ENCODE measurements at places on chromosomes 4 and X.

DNA sequence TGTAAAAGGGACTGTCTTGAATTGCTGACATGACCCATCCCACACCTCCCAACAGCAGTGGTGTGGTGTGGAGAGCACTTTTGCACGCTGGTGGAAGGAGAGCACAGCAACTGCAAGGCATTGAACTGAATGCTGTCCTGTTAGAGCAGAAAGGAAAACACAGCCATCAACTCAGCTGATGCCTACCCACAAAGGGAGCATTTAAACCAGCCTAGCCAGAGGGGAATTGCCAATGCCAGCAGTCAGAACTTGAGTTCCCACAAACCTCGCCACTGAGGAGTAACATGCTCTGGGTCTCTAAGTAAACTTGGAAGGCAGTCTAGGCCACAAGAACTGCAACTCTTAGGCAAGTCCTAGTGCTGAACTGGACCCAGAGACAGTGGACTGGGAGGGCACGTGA is 31.9 kb downstream of the MAGED4 start:
- DNase-seq = no peak

GRCh38 chr4:34362654-34363053 is 1881.7 kb downstream of the ARAP2 start:
- no peak for DNase-seq

DNA sequence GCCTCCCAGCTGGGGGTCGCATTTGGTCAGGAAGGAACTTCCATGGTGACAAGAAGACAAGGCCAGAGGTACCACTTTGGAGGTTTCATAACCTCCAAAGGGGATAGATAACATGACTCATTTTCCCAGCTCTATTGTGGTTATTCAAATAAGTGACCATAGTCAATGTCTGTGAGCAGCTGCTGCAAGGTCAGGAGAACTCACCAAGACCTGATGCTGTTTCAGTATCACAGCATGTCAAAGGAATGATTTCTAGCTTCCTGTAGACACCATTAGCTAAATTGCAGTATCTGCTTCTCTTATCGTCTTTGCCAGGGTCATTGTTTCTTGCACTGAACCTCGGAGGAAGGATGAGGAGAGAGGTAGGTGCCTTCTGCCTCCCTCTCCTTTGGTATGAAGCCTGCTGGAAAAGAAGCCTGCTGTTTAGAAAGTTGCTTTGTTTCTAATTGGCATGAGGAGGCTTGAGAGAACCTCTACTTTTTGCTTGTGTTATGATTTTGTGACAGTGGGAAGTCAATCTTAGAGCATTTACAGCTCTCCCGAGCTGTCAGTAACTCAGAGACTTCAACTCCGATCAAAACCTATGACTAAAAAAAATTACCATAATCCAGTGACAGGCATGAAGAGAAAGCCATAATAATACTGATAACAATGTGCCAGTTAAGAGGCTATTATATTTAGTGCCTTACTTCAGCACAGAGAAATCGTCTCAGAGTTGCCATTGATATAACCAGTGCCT is 38.0 kb upstream of the GATB start:
- DNase-seq = no peak

GRCh38 chrX:112678831-112679230 is 907 bp downstream of the LHFPL1 start:
- DNase-seq = no peak

DNA sequence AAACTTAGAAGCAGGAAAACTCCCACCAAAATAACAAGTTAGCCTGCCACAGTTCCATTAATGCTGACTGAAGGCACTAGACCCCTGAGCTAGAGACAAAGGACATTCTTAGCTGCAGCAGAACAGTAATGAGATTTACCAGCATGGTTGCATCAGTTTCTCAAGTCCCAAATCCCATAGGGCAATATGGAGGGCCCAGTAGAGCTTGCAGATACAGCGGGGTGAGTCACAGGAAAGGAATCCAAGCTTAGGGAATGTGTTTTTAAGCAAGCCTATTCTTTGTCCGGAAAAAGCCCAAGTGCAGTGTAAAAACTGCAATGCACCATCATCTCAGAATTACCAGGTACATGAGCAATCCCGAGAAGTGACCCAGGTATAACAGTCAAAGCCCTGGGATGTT is 51.3 kb upstream of the EXOC1L start:
- DNase-seq = no peak

DNA sequence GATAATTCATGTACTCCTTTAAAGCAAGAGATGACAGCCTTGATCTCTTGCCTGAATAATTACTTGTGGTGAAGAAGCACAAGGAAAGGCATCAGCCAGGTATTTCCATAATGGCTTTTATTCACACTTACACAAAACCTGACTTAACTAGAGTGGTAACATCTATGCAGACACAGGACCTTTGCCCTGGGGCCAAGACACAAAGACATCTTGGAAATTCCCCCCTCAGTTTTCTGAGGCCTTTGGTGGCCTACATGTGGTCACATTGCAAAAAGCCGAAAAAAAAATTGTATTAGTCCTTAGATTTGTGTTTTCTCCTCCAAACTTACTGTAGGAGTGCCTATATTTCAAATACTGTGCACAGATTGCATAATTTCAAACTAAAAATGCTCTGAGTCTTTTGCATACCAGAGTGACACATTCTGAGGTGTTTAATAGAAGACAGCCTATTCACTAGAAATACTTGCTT is 172.4 kb downstream of the PDGFC start:
- DNase-seq = no peak

DNA sequence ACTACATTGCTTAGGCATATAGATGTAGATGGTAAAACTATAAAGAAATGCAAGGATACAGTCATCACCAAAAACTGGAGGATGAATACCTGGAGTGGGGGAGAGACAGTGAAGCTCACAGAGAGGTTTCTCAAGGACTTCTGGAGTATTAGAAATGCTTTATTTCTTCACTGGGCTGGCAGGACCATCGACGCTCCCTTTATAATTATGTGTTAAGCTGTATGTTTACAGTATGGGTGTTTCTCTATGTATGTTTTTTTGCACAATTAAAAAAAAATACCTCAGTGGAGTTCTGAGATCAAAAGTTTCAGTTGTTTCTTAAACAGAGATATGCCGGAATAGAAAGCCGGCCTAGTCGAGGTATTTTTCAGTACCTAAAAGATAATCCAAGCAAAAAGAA is 201.3 kb downstream of the NSUN7 start:
- no peak for DNase-seq

- no peak for DNase-seq
Measured at GRCh38 chrX:63922221-63922620, 137.2 kb upstream of the ARHGEF9 start.

GRCh38 chr4:112277220-112277619 is 8.5 kb downstream of the TIFA start:
- no peak for DNase-seq

GRCh38 chr4:73541251-73541650 is 59.7 kb downstream of the AFM start:
- no peak for DNase-seq

DNA sequence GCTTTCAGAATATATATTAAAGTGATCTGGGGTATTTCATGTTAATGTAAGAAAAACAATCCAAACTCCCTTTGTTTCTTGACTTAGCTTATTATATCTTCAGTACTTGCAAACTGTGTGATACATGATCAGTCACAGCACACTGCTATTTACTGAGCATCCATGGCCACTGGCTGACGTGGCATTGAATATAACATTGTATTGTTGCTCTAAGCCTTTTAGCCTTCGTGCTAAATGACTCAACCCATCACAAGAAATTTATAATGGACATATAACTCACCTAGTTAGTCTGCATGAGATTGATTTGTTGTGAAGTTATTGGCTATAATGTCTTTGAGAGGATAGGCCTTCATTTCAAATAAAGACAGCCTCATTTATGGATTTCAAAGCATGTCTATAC is 642.6 kb downstream of the IL1RAPL1 start:
- no peak for DNase-seq

GRCh38 chr4:182918044-182918607 is 940 bp upstream of the DCTD start:
- no peak for DNase-seq

DNA sequence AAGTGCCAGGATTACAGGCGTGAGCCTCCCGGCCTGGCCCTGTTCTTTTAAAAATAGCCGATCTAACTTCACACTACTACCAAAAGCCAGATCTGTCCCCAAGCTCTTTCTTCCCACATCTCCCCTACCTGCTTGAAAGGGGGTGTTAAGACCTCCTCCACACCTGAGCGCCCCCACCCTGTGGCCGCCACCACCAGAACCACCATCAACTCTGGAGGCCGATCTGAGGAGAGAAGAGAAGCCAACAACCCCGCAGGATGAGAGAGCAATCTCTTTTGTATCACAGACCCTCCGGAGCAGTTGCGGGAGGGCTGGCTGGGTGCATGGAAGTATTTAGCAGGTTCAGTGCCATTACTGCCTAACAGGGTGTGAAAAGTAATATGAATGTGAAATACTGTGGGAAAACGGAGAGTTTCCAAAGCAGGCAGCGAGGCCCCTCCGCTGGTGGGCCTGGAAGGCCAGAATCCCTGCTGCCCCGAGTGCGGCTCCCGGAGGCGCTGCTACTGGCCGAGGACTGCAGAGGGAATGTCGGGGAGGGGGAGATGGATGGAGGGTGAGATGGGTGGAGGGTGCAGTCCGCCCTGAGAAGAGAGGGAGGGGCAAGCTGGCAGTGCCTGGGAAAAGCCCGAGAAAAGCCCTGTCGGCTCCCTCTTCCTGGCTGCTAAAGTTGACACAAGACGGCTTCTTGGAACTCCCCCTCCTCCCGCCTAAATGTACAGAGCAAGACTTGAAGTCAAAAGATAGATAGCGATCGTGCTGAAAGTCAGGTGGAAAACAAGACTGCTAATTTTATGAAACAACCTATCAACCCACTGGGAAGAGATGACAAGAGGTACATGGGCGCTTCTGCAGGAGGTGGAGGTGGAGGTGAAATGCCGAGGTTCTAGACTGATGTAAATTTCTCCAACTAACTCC is 22.3 kb downstream of the HAND2 start:
- no peak for DNase-seq

DNA sequence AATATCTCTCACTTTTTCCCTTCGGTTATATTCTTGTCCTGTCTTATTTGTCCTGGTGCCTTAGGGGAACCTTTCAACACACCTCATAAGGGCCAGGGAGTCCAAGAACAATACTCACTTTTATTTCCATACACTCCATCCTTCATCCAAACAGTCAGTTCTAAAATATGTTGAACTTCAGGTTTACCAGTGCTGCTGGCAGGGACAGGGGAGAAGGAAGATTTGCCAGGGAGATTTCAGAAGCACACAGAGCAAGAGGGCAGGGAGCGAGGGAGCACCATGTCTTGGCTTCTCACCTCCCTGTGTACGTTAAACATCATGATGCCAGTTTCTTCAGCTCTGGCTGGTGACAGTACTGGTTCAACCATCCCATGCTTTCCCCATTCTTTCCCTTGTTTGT is 631.1 kb upstream of the FAT1 start:
- no peak for DNase-seq

DNA sequence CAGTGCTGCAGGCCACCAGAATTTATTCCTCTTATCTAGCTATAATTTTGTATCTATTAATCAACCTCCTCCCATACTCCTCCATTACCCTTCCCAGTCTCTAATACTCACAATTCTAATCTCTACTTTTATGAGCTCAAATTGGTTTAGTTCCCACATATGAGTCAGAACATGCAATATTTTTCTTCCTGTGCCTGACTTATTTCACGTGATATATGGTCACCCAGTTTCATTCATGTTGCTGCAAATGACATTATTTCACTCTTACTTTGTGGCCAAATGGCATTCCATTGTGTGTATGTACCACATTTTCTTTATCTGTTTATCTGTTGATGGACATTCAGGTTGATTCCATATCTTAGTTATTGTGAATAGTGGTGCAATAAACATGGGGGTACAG is 483.5 kb downstream of the ACTRT1 start:
- no peak for DNase-seq

DNA sequence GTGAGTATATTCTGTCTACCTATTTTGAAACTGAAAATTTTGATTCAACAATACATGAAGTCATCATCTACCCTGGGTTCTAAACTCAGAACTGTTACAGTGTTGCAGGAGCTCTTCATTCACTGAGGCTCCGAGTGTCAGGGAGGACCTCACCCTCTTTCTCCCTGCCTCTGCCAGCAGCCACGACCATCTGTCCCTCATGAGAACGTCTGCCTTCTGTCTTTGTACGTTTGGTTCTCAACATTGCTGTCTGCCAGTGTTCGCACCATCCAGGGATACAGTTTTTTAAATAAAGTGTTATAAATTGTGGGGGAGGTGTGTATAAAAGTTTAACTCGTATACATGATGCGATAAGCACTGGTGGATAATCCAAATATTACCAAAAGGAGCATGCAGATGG is 55.5 kb downstream of the TRAPPC11 start:
- no peak for DNase-seq

GRCh38 chr4:17646693-17647092 is 32.3 kb downstream of the MED28 start:
- no peak for DNase-seq

GRCh38 chrX:23670528-23670927 is 3.2 kb downstream of the PRDX4 start:
- DNase-seq = no peak

DNA sequence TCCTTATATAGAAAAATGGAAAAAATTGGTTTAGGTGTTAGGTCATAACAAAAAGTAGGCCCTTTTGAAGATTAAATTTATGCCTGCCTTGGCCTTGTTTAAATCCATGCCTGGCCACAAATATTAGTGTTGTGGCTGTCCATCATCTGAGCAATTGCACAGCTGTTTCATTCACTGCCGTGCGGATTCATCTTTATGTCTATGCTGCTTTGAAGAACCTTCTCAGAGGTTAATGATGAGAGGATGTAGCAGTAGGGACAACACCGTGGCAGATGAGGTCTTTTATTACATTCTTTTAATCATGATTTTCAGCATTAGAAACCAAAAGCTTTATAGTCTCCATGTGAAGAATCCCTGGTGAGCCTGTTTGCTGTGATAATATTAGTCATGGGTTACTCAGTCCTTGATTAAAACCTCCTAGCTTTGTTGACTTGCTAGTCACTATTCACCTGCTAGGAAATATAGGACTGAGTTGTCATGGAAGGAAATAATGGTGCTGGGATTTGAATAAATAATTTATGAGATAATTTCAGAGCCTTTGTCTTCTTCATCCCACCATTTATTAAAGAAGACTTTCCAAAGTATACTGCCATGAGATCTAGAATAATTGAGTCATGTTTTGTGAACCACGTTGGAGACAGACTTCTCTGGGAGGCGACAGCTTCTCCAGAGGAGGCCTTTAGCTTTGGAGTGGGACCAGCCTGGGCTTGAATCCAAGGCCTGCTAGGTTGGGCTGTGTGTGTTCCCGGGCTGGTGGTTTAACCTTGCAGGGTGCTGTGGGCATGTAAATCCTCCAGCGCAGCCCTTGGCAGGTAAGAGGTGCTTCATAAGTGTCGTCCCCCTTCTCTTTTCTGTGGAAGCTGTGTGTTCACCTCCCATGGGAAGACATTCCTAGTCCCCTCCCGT is 53.5 kb downstream of the PTTG2 start:
- no peak for DNase-seq

DNA sequence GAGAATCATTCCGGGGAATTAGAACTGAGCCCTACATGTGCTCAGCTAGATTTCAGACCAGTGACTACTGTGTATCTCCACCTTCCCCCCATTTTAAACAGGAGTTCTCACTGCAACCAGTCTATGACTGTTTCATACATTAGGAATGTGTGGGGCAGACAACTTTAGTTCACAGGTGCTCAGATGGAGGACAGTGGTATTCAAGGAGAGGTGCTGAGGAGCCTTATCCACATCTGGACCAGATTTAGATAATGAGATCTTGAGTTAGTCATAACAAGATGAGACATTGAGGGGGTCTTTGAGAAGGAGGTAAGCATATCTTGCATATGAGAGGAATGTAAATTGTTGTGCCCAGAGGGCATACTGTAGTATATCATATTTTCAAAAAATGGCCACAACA is 32.8 kb upstream of the RELL1 start:
- no peak for DNase-seq

- no peak for DNase-seq
Measured at GRCh38 chr4:131603705-131604104, 1545.4 kb upstream of the PCDH10 start.

Measured in CD4-positive, alpha-beta T cell treated with Interleukin-4 for 4 hours (primary cell).